NCI-H446 treated with DMSO at 0.1 percent for 48 hours (cell line): ENCODE measurements at places on chromosomes 7 and 10.

DNA sequence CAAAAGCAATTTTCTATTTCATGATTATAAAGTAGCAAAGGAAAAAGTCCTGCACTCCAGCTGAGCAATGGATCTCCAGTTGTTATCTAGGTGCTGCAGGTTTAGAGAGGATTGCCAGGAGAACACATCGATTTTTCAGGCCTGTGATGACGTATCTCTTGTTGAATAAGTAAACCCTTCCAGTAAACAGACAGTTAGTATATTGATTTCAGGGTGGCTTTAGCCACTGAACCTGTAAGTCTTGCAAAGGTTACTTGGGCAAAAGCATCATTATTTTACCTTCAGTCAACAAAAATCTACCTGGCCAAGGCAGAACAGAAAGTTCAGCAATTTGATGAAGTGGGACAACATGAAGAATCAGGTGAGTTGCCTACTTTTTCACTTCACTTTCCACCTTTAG, 12.3 kb downstream of the EGFR start:
- no peak for DNase-seq

DNA sequence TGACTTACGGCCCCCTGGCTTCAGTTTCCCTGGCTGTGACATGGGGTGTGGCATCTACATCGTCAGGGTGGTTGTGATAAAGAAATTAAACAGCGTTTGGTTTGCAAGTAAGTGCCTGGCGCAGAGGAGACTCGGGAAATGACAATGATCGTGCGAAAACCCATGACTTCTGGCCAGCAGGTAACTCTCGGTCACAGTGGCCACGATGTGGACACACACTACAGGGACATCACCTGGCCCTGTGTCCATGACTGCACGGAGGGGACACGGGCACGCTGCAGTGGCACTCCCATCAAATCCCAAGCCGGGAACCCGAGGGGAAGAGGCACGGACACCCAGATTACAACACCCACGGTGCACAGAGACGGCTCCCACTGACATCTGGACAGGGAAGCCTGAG, 28.7 kb downstream of the PAPOLB start:
- no peak for DNase-seq

- DNase-seq, result no peak
Measured at GRCh38 chr10:244227-244626, 109.0 kb downstream of the ZMYND11 start.

DNA sequence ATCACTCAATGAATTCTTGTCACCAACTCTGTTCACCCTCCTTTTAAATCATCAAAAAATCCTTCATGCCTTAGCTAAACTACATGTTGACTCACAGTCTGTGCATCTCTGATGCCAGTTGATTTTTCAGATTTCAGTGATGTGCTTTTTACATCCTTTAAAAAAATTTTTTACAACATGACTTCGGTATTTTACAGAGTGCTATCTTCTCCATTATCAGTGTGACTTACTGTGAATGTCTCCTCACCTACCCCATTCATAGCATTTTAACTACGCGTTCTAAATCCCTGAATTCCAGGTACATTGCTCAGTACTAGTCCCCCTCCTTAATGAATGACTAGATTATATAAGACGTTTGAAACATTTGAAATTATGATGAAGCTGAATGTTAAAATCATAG, 98.7 kb downstream of the DNAH11 start:
- no peak for DNase-seq

GRCh38 chr10:28681928-28682750, 4.8 kb downstream of the BAMBI start:
- DNase-seq, result no peak

- no peak for DNase-seq
Measured at GRCh38 chr7:134648456-134648855, 1.8 kb downstream of the BPGM start.

GRCh38 chr10:126528315-126528835, 140.1 kb upstream of the ADAM12 start:
- DNase-seq, result no peak

- peak; percentile 69 for DNase-seq
Measured at GRCh38 chr10:114492351-114493037, 88.2 kb upstream of the AFAP1L2 start.

- DNase-seq, result no peak
Measured at GRCh38 chr7:126441745-126442144, 811.0 kb downstream of the GRM8 start.

- no peak for DNase-seq
Measured at GRCh38 chr7:129496653-129497052, 5.7 kb upstream of the SMKR1 start.

DNA sequence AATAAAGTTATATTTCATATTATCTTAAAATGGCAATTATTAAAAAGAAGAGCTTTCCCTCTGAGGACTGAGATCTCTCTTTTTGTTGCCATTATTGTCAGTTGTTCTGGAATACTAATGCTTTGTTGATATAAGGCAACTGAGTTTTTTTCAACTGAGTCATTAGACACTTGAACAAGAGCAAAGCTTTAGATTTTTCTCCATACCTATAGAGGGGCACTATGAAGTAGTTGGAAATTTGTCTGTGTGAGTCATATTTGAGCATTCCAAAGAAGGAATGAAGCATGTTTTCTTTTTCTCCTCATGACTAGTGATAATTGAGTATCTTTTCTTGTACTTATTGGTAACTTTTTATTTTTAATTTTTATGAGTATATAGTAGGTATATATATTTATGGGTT, 24.5 kb downstream of the RPA3 start:
- DNase-seq, result no peak

DNA sequence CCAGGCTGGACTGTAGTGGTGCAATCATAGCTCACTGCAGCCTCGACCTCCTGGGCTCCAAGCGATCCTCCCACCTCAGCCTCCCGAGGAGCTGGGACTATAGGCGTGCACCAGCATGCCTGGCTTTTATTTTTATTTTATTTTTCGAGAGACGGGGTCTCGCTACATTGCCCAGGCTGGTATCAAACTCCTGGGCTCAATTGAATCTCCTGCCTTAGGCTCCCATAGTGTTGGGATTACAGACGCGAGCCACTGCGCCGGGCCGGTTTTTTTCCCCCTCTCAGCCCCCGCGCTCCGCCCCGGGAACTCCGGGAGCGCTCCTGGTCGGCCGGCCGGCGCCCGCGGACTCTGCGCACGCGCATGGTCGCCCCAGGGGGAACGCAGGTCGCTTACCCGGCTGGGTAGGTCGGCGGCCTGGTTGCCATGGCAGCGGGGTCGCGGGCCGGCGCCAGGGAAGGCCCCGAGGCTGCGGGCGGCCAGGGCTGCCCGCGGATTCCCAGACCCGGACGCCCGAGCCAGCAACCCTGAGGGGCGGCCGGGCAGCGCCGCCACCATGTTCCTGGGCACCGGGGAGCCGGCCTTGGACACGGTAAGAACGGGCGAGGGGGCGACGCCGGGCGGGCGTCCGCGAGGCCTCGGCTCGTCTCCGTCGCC, at the start of gene IQCE:
Gene IQCE (plus strand): TSS at position 351 of the 654 bp plus-strand sequence. CDS start 203 bp downstream, at position 554.
- peak; percentile 61 for DNase-seq

DNA sequence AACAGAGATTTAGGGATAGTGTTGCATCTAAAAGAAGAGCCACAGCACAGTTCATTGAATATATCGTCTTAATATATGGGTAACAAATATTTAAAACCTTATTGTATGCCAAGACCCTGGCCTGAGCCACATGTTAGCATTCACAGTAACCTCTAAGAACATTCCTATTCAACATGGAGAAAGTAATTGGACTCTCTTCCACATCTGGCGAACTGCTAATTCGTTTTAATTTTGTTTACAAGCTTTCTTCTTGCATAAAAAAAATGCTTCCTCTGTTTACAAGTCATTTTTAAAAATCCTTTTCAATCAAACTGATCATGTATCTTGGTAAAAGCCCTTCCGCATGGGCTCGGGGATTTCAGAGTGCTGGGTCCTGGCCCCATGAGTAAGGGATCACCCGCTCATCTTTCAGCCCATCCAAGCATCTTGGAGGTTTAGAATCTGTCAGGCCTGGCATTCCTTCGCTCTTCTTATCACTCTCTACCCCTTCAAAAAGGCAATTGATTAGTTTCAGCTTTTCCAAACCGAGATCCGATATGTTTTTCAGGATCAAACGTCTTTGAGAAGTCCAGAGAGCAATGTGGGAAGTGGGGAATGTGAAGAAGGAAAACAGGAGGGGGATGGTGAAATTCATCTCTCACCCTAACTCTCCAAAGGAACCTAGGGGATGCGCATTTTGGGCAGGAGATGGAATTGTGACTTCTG, 7.3 kb downstream of the TWIST1 start:
- no peak for DNase-seq

GRCh38 chr7:112266141-112266540, 59.6 kb downstream of the ZNF277 start:
- DNase-seq, result no peak

DNA sequence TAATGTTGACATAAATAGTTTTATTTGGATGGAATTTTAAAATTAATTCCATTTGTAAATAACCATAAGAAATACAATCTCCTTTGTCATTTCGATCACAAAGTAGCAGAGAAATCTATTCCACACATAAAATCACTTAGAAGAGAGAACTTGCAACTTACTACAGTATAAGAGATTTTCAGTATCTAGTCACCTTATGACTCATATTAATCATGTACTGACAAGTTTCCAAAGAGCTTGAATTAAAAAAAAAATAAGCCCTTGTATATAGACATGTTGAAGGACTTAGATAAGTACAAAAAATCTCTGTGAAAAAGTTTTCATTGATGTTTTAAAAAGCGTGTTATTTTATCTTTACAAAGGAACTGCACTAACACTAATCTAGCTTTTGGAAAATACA, 207.1 kb upstream of the ETV1 start:
- DNase-seq, result peak; percentile 6

- DNase-seq, result peak; percentile 3
Measured at GRCh38 chr7:33109758-33110238, 594 bp upstream of the RP9 start.

DNA sequence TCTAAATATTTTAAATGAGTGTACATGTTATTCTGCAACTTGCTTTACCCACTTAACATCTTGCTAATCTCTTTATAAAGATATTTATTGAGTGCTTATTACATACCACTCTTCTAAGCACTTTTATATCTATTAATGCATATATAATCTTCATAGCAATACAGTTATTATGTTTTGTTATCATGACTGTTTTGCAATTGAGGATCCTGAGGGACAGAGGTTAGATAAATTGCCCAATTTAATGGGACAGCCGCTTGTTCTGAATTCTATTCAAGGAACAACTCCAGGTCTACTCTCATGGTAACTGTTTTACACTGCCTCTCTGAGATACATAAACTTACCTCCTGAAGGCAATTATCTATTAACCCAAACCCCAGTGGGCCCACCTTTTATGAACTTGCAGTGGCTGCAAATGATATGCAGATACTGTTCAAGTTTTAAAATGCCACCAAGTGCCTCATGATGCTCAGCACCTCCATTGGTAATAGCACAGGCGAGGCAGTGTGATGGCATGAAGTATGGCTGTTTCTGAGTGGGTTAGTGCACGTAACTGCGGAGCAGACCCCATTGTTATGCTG, 60.5 kb downstream of the PON1 start:
- DNase-seq, result no peak
